H7 (cell line): ENCODE measurements at places on chromosomes 11 and 22. TPM values are rescaled to one million over a fixed set of nuclear protein-coding genes. Genes with fewer than 3 reads are reported as not detected.

DNA sequence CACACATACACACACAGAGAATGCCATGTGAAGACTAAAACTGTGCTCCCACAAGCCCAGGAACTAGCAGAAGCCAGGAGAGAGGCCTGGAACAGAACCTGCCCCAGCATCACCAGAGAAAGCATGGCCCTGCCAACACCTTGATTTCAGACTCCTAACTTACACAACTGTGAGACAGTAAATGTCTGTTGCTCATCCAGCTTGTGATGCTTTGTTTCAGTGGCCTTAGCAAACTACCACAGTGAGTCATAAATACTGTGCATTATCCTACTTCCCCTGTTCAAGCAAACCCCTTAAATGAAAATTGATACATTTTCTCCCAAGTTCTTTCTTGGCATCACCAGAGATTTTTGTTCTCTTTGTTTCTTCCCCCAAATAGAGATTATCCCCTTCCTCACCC, 1539.4 kb upstream of the TENM4 start:
- no peak for DNase-seq

DNA sequence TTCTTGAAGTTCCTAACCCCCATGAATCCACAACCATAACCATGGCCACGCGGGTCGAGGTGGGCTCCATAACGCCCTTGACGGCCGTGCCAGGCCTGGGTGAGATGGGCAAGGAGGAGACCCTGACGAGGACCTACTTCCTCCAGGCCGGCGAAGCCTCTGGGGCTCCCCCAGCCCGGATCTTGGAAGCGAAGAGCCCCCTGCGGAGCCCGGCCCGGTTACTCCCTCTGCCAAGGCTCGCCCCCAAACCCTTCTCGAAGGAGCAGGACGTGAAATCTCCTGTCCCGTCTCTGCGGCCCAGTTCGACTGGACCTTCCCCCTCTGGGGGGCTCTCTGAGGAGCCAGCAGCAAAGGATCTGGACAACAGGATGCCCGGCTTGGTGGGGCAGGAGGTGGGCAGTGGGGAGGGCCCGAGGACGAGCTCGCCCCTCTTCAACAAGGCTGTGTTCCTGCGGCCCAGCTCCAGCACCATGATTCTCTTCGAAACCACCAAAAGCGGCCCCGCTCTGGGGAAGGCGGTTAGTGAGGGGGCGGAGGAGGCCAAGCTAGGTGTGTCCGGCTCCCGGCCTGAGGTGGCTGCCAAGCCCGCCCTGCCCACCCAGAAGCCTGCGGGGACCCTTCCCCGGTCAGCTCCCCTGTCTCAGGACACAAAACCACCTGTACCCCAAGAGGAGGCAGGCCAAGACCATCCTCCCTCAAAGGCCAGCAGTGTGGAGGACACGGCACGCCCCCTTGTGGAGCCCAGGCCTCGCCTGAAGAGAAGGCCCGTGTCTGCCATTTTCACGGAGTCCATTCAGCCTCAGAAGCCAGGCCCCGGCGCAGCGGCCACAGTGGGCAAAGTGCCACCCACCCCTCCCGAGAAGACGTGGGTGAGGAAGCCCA, 75.7 kb downstream of the KIAA1671 start:
- peak; percentile 89 for DNase-seq

GRCh38 chr11:75879737-75880136, 64.7 kb downstream of the UVRAG start:
- DNase-seq: no peak

DNA sequence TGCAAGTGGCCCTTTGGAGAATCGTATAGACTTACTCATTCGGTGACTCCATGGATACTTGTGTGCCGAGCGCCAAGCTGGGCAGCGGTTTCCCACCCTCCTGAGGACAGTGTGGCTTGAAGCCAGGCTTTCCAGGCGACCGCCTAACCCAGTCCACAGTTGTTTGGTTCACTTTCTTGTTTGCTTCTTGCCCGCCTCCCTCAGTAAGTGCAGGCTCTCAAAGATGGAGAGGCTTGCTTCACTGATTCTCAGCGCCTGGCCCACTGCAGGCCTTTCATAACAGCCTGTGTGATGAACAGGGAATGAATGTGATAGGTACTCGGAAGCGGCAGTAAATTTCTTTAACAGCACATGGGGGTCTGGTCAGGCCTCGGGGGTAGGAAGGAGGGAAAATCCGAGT, 11.2 kb upstream of the MDK start:
- DNase-seq: no peak

- DNase-seq: no peak
Observed at GRCh38 chr22:39897841-39898240, 3.0 kb upstream of the GRAP2 start.

- DNase-seq: no peak
Observed at GRCh38 chr11:9053316-9054035, 37.9 kb downstream of the SCUBE2 start.

- no peak for DNase-seq
Observed at GRCh38 chr11:1345737-1346513, 36.5 kb upstream of the TOLLIP start.

MARK2 gene
- 26.5 and 30.2 TPM in 2 replicates for total RNA-seq

GRCh38 chr11:3202759-3203158, 15.9 kb downstream of the MRGPRG start:
- peak; percentile 79 for DNase-seq

SPON1 gene
- total RNA-seq: 3.9 and 4.6 TPM in 2 replicates

CCDC116 gene
- 0.48 and 0.55 TPM in 2 replicates for total RNA-seq

GRCh38 chr11:73257342-73258103, 14.6 kb upstream of the P2RY6 start:
- DNase-seq: peak; percentile 29

KDELR3 gene
- total RNA-seq: 4.5 and 8.2 TPM in 2 replicates

DNA sequence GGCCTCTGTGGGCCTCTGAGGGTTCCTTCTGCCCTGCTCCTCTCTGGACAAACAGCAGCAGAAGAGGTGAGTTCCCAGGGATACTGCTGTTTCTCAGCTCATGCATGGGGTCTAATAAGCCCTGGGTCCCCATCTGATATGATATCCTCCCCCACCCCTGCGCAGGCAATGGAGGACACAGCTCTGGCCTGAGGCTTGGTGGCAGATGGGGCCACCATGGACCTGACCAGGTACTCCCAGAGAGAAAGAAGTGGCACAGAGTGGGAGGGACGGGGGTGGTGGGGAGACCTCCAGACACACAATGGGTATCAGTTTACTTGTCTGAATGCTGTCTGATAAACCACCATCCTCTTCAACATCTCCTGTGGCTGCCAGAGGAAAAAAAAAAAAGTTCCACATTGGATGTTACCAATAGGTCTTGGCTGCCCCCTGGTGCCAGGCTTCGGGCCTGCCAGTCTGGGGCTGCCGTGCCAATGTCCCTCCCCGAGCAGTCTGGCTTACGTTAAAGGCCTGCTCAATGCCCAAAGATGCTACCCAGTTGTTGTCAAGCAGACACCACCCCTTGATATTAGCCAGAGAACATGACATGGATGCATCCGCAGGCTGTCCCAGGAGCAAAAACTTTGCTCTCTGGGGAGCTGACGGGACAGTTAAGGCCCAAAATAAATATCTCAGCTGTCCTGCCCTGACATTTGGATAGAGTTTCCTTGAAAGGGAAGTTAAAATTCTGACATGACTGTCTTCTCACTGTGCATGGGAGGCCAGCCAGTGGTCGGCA, 27.9 kb upstream of the ABCC8 start:
- peak; percentile 90 for DNase-seq

- no peak for DNase-seq
Observed at GRCh38 chr11:134055029-134055428, 13.8 kb upstream of the JAM3 start.

ARL2 gene
- total RNA-seq: 219 and 221 TPM in 2 replicates

- no peak for DNase-seq
Observed at GRCh38 chr11:32839308-32839707, 9.6 kb downstream of the PRRG4 start.

DNA sequence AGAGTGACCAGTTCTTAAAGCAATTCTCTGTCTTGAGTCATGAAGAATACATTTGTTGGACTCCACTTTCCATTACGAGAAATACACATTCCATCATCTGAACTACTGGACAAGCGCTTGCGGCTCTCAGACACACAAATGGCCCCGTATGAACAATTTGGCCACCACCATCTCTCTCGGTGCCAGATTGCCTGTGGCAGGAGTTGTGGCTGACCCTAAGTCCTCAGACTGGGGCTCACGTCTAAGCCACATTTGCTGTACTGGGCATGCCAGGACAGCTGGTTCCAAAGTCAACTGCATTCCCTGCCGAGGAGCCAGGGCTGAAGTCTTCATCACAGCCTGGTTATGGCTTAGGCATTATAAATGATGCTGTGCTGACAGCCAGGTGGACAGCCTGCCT, 227.5 kb downstream of the MIAT start:
- no peak for DNase-seq

TMEM86A gene
- total RNA-seq: 0.70 and 1.5 TPM in 2 replicates

DNA sequence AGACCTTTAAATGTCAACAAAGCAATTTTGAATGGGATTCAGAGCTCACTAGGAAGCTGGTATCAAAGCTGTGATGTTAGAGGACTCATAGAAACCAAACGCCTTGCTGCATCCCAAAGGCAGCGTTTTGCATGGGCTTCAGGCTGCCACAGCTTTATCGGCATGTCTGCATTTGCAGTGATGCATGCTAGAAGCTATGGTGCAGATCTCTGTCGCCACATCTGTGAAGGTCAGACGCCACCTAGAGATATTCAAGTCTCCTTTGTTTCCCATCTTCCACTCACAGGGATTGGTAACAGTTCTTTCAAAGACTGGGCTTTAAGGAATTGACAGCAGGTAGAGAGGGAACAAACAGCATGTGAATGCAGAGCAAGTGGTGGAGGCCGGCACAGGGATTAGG, 47.8 kb downstream of the NTM start:
- DNase-seq: peak; percentile 25

- DNase-seq: peak; percentile 38
Observed at GRCh38 chr11:3230636-3231549, 1.3 kb downstream of the MRGPRE start.

OVCH2 gene
- total RNA-seq: 0.66 TPM in 1 of 2 replicates, not detected in the other

SLC7A4 gene
- total RNA-seq: not detected in 2 replicates

- DNase-seq: peak; percentile 59
Observed at GRCh38 chr11:19848219-19848618, 135.6 kb downstream of the NAV2 start.

- DNase-seq: no peak
Observed at GRCh38 chr11:74566146-74566960, 26.0 kb upstream of the POLD3 start.

KIF18A gene
- total RNA-seq: 21.4 and 32.7 TPM in 2 replicates
